ENCODE measurements at places on chromosomes 6 and 20.
A peak's percentile ranks its signal among the peaks of the same experiment; 100 is the strongest.

- no peak for DNase-seq
Observed at GRCh38 chr20:46990596-46991104, 96.0 kb downstream of the EYA2 start.

- DNase-seq = no peak
Observed at GRCh38 chr6:4008324-4009047, 70.5 kb downstream of the FAM217A start.

- no peak for DNase-seq
Observed at GRCh38 chr20:20970841-20971240, 135.3 kb downstream of the LINC00237 start.

DNA sequence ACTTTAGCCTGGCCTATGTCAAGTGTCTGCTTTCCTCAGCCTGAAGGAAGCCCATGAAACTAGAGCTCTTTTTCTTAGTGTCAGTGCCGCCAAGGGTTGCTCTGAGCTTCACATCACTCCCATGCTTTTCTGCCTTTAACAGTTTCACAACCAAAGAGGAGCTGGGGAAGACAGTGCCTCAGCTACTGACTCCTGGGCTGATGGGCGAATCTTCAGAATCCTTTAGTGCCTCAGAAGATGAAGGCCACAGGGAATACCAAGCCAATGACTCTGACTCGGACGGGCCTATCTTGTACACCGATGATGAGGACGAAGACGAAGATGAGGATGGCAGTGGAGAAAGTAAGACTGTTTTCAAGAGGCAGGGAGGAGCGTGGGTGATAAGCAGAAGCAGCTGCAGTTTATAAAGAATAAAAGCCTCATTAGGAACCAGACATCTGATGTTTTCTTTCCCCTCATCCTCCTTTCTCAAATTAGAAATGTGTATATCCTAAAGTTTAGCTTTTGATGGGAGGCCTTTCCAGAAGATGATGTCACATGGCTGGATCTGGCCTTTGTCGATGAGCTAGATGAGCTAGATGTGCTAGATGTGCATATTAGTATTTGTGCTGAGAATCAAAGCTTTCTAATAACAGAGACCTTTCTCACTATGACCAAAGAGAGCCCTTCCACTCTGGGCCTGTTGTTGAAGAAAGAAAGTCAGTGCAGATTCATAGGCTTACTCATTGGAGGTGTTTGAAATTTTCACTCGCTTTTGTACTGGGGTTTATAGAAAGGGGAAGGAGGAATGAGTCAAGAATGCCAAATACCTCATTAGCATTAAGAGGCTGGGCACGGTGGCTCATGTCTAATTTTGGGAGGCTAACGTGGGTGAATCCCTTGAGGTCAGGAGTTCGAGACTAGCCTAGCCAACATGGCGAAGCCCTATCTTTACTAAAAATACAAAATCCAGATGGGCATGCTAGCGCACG is 70.7 kb upstream of the LTV1 start:
- no peak for DNase-seq

- no peak for DNase-seq
Observed at GRCh38 chr6:37488476-37488875, 11.2 kb downstream of the CCDC167 start.

- DNase-seq = no peak
Observed at GRCh38 chr6:98324446-98324845, 509.9 kb upstream of the POU3F2 start.

DNA sequence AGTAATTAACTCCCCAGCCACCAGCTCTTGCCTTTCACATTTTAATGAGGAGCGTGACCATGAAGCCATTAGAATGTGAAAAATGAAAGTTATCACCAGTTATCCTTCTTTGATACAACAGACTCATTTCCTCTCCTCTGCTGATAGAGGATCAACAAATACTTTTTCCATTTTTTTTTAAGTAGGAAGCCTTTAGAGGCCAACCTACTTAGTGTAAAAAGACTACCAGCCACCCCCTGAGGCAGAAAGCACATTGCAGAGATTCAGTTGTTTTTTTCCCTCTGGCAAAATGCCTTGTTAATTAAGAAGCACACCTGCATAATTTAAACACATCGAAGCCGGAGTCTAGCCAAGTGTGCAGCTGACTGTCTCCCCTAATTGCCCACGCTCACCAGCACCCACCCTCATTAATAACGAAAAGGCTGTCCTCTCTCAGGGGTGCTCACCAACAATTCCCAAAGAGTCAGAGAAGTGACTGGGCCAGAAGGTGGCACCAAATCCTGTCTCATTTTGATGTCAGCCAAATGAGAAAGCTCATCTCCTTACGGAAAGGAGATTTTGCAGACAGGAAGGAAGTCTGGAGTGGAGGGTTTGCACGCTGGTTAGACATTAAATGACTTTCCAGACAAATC is 60.9 kb upstream of the MC3R start:
- DNase-seq = peak; percentile 8

DNA sequence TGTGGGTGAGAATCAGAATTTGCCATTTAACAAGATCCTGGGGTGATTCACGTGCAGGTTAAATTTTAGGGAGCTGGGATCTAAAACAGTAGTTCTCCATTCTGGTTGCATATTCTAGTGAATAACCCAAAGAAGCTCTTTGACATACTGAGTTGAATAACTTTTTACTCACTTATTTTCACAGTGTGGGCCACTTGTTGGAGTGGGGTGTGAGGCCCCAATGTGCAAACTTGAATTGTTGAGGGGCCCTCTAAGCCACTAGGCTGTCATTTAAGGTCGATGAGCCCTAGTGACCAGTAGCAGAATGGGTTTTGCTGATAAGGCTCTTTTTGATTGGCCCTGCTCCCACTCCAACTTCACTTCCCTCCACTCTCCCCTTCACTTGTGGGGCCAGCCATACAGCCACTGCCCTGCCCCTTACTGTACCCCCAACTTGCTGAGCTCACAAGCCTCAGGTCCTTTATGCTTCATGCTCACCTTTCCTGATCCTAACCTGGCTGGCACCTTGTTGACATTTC is 33.6 kb upstream of the RIPOR2 start:
- no peak for DNase-seq

GRCh38 chr6:15516923-15517560 is 145.8 kb downstream of the DTNBP1 start:
- no peak for DNase-seq

DNA sequence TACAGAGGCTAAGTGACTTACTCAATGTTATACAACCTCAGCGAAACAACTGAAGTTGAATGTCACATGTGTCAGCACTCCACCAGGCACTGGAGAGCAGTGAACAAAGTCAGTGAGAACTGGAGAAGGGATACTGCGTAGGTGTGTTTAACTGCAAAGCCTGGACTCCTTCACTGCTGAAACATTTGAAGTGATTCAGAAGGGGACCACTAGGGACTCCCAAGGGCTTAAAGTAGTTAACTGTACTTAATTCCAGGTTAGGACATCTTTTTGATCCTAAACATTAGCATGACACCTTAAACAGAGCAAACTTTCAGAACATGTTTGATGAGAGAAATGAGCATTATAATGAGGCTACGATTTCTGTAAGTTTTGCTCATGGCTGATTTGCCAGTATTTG is 45.0 kb upstream of the ZBTB24 start:
- peak; percentile 24 for DNase-seq

- no peak for DNase-seq
Observed at GRCh38 chr6:11614534-11615213, 77.1 kb downstream of the TMEM170B start.

GRCh38 chr20:17646961-17647301 is 35.1 kb downstream of the RRBP1 start:
- DNase-seq = no peak

- no peak for DNase-seq
Observed at GRCh38 chr6:112986321-112986720, 639.2 kb downstream of the RFPL4B start.

GRCh38 chr6:128368213-128368944 is 152.0 kb downstream of the PTPRK start:
- no peak for DNase-seq

DNA sequence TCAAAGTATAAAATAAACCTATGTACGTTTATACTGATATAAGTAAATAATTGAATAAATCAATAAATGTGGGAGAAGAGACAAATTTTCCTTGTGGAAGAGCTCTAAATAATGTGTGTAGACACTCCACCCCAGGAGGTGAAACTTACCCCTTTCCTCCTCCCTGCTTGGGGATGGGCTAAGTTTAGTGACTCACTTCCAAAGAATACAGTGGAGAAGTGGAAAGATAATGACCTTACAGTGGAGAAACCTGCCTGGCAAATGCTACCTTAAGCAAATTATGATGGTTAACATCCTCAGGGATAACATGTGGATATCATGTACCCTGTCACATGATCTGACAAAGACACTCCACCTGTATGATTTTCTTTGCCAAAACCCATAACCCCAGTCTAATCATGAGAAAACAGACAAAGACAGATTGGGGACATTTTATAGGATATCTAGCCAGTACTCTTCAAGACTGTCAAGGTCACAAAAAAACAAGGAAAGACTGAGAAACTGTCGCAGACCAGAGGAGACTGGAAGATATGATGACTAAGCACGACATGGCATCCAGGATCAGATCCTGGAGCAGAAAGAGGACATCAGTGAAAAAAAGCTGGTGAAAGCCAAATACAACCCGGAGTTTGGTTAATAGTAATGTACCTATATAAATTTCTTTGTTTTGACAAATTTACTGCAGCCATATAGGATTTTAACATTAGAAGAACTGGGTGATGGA is 195.5 kb upstream of the PRDM1 start:
- no peak for DNase-seq

GRCh38 chr6:108897371-108897770 is 49.1 kb downstream of the ARMC2 start:
- peak; percentile 17 for DNase-seq

GRCh38 chr20:38217791-38218565 is 42.6 kb downstream of the KIAA1755 start:
- DNase-seq = no peak

GRCh38 chr6:1872649-1873131 is 263.0 kb downstream of the FOXC1 start:
- peak; percentile 33 for DNase-seq

DNA sequence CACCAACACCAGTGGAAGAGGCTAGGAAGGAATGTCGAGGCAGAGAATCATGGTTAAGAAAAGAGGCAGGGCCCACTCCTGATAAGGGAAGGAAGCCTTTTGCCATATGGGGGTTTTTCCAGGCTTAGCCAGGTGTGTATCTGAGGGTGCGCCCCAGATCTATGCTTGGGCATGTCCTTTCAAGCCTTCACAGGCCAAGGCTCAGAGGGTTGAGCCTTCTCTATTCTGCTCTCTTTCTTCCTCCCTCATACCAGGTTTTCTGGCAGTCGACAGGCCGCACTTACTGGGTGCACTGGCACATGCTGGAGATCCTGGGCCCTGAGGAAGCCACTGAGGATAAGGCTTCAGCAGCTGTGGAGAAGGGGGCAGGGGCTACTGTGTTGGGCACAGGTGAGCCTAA is 4.7 kb downstream of the CUL9 start:
- DNase-seq = no peak

GRCh38 chr6:51336185-51336584 is 517.5 kb downstream of the TFAP2B start:
- DNase-seq = no peak

- DNase-seq = no peak
Observed at GRCh38 chr6:160419488-160419887, 71.3 kb downstream of the SLC22A3 start.

DNA sequence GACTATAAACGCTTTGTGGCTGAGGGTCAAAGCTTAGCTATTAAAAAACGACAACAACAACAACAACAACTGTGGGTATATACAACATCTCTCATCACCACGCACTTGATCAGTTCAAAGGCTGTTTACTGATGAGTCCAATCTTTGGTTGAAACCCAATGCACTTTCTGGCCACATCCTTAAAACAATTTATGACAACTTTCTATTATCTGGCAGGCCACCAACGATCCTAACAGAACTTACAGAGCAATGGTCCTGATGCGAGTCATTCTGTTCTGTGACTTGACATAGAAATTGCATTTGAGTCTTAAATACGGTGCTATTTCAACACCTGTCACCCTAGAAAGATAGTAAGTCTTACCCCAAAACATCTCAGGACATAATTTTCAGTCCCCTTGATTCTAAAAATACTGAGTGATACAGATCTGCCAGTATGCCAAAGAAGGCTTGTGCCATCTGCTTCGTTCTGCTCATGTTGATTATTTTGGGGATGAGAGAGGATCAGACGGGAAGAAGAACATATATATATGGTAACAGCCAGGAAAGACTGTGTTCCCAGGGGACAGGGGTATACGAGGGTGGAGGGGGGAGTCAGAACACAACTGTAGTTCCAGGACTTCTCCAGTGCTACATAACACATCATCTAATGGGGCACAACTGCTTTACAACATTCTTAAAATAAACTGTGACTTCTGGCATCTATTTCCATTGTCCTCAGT is 55.8 kb downstream of the PLAGL1 start:
- DNase-seq = no peak

- no peak for DNase-seq
Observed at GRCh38 chr6:149031201-149031858, 284.5 kb downstream of the UST start.

Measured in HAP-1 (cell line).